Prostate gland (tissue), 2 donors: ENCODE measurements at places on chromosomes 16 and 17. TPM values are rescaled to one million over a fixed set of nuclear protein-coding genes. Genes with fewer than 3 reads are reported as not detected.

The ARHGAP44 gene
- 15.7 TPM for total RNA-seq

The IGSF6 gene
- total RNA-seq = 4.5 TPM

The ZFHX3 gene
- 53.9 TPM for total RNA-seq

- peaks cover 17% of the 10 kb centered on the region for H3K4me1 ChIP-seq
- DNase-seq = peak; percentile 66
- peak overlapping the region; percentile 98 for H3K27ac ChIP-seq
- no peaks in the 10 kb centered on the region for H3K27me3 ChIP-seq
- H3K4me3 ChIP-seq = peak overlapping the region; percentile 72
Measured at GRCh38 chr16:89722392-89723278, 1.3 kb downstream of the ZNF276 start.

DNA sequence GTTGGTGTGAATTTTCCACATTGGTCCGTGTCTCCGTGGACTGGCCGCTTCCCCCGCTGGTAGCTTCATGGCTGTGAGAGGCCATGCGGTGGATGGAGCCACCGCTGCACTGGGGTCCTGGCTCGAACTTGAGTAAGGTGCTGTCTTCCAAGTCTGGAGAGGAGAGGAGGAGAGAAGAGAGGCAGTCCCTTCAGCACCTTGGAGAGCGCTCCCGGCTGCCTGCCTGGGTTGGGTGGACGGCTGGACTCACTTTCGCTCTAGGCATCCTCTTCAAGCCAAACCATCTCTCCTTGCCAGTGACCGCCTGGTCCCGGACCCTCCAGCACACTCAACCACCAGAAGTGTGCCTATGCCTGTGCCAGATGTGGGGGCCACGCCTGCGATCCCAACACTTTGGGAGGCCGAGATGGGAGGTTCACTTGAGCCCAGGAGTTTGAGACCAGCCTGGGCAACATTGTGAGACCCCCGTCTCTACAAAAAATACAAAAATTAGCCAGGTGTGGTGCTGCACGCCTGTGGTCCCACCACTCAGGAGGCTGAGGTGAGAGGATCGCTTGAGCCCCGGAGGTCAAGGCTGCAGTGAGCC is 6.2 kb downstream of the JPH3 start:
- no peak overlapping the region for H3K4me3 ChIP-seq
- no peak overlapping the region for H3K27ac ChIP-seq
- no peaks in the 10 kb centered on the region for H3K4me1 ChIP-seq
- DNase-seq = peak; percentile 17
- peaks cover 18% of the 10 kb centered on the region for H3K27me3 ChIP-seq
